ENCODE measurements at places on chromosomes 12 and 14.

- DNase-seq: no peak
Measured at GRCh38 chr12:3305904-3306619, 184.9 kb upstream of the PRMT8 start.

DNA sequence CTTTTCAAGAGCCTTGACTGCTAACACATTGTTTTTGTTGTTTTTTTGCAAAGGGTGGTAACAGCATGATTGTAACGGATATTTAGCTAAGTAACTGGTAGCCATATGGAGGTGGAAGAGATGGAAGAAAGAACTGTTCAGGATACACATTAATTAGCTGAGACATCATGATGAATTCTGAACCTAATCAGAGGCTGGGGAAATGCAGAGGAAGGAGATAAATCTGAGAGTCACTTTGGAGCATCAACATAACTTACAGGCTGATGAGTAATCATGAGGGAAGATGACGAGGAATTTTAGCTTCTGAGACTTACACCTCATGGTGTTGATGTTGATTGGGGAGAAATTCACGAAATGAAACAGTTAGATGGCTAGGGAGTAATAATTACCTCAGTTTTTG, 62.3 kb downstream of the NIN start:
- DNase-seq: no peak

- DNase-seq: no peak
Measured at GRCh38 chr12:59700153-59700450, 104.3 kb downstream of the SLC16A7 start.

DNA sequence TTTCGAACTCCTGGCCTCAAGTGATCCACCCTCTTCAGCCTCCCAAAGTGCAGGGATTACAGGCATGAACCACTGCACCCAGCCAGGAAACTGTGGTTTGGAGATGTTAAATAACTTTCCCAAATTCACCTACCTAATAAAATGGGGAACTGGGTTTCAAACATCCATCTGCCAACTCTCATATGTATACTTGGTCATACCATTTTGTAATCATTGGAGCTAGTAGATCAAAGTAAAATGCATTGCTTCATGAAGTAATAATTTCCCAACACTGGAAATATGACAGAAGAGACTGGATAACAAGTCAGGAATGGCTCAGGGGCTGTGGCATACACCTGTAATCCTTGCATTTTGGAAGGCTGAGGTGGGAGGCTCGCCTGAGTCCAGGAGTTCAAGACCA, 5.3 kb upstream of the HECTD1 start:
- DNase-seq: no peak

DNA sequence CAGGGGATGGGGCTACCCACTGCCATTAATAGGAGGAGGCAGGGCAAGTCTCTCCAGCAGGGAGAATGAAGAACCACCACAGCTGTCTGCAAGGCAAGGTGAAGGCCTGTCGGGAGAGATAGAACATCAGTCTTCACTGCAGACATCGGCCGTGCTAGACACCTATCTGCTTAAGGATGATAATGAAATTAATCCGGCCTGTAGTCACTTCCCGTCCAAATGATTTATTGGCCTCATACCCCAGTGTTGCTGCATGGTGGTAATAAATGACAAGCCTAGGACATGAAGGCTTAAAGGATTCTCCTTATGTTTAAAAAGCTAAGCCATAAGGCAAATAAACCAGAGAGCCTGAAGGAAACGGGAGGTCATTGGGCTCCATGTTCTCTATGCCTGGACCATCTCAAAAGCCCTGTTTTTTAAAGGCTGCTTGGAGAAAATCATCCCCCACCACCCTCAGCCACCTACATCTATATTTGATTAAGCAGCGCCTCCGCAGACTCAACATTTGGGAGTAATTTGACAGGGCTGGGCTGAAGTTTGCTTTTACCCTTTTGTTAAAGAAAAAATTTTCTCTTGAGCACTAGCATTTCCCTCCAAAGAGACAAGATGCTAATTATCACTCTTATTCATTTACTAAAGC, 137.7 kb downstream of the PLXNC1 start:
- DNase-seq: no peak

- no peak for DNase-seq
Measured at GRCh38 chr14:93911975-93912615, 15.0 kb upstream of the FAM181A start.

GRCh38 chr12:21921436-21921835, 19.8 kb downstream of the ABCC9 start:
- no peak for DNase-seq

- no peak for DNase-seq
Measured at GRCh38 chr14:65387628-65388027, 24.9 kb upstream of the FUT8 start.

DNA sequence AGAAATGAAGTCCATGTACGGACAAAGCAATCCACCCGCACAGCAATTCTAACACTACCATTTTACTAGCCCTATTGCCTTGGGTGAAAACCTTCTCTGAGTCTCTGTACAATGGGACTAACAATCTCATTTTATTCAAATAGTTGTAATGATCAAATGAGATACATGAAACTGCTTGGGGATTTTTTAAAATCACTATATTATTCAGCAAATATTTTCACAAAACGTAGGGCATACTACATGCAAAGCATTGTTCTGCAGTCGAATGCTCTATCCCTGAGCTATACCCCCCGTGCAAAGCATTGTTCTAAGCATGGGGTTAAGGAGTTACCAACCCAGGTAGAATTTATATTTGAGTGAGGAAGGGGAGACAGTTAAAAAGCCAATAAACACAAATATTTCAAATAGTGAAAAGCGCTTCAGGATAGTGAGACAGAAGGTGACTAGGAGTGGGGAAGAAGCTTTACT, 554 bp upstream of the ATF7 start:
- no peak for DNase-seq

GRCh38 chr12:94152292-94153078, 4.1 kb downstream of the PLXNC1 start:
- no peak for DNase-seq

Measured in keratinocyte (primary cell).